ENCODE measurements at places on chromosomes 7 and 10.

DNA sequence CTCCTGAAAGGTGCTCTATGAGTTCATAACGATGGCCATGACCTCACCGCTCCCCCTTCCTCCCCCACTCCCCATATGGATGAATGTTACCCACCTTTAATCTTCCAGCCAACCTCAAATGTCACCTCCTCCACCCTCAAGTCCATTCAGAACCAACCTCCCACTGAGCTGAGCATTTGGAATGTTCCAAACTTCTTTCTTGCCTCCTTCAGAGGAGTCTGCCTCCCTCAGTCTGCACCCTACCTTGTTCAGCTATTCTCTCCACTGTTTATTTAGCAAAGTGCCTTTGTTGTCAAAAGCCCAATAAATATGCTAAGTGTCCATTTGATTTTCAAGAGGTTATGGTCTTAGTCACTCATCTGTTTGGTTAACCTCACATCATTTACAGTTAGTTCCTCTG is 22.9 kb upstream of the MTPAP start:
- no peak for DNase-seq

- no peak for DNase-seq
These were observed 299.6 kb upstream of the NFE2L3 start for GRCh38 chr7:25852211-25852938.

- DNase-seq, result no peak
These were observed 44.2 kb downstream of the CNNM2 start for GRCh38 chr10:102962267-102962666.

GRCh38 chr10:7230951-7231350 is 179.9 kb downstream of the SFMBT2 start:
- DNase-seq, result no peak

GRCh38 chr10:88181902-88182600 is 318.6 kb downstream of the PTEN start:
- DNase-seq, result no peak

DNA sequence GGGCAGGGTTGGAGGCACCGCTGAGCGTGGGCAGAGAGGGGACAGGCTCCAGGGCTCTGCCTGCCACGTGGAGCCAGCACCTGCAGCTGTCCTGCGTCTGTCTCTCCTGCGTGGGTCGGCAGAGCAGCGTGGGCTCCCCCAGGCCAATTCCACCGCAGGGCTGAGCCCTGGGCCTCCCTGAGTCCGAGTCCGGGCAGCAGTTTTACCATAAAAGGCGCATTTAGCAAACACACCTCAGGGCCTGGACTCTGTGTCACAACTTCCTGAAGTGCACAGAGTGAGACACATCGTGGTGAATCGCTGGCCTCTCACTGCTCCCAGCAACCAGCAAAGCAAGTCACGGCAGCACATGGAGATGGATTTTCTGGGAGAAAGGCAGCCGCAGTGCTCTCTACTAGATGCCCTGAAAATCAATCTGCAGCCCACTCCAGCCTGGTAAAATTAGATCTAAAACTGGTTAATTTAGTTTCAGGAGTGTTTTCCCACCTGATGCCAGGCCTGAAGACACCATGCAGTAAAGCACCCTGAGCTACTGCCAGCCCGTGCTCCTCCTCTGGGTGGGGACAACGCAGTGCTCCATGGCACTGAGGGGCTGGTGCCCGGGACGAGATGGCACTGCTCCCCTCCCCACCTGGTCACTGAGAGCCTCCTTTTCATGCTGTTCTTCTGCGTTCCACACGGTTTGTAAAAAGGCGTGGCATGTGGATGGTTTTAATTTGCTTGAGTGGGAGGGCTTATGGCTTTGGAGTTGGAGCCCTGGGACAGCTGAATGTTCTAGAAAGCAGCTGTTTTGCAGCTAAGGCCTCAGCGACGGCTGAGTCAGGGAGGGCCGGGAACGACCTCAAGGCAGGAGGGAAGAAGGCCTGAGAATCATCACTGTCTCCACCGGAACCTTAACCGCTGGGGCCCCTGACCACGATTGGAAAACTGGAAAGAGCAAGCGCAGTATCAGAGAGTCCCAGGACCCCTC is 336.9 kb downstream of the ADARB2 start:
- DNase-seq, result no peak

DNA sequence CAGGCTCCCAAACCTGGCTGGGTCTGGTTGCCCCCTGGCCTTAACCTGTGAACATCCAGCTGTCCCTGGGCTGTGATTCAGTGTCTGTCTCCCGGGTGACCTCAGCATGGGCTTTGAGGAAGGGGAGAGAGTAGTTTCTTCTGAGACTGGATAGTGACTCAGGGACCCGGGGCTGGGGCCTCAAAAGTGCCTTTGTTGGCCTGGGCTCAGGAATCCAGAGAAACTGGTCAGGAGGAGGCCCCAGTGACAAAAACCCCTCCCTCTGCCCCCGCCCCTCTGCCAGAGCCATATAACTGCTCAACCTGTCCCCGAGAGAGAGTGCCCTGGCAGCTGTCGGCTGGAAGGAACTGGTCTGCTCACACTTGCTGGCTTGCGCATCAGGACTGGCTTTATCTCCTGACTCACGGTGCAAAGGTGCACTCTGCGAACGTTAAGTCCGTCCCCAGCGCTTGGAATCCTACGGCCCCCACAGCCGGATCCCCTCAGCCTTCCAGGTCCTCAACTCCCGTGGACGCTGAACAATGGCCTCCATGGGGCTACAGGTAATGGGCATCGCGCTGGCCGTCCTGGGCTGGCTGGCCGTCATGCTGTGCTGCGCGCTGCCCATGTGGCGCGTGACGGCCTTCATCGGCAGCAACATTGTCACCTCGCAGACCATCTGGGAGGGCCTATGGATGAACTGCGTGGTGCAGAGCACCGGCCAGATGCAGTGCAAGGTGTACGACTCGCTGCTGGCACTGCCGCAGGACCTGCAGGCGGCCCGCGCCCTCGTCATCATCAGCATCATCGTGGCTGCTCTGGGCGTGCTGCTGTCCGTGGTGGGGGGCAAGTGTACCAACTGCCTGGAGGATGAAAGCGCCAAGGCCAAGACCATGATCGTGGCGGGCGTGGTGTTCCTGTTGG is at the start of gene CLDN4:
Gene CLDN4, plus strand, starts transcription at position 316 of the 903 bp plus-strand sequence. Its CDS starts 206 bp downstream, at position 522.
- DNase-seq, result no peak

GRCh38 chr10:117348236-117348635 is 27.0 kb downstream of the PDZD8 start:
- no peak for DNase-seq

DNA sequence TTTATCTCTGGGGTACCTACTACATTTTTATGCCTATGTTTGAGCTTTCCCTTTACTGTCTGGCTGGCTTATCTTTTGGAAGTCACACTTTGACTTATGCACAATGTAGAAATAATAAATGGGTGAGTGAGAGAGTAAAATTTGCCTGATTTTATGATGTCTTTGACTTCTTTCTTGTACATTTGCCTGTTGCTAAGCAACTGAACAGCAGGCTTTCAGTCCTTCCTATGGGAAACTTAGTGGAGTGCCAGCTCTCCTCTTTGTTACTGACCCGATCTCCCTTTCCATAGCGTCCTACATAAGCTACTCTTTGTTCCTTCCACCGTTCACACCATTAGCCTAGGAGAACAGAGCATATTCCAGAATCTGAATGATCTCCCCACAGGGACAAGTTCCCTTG is 4.2 kb downstream of the TAS2R60 start:
- no peak for DNase-seq

DNA sequence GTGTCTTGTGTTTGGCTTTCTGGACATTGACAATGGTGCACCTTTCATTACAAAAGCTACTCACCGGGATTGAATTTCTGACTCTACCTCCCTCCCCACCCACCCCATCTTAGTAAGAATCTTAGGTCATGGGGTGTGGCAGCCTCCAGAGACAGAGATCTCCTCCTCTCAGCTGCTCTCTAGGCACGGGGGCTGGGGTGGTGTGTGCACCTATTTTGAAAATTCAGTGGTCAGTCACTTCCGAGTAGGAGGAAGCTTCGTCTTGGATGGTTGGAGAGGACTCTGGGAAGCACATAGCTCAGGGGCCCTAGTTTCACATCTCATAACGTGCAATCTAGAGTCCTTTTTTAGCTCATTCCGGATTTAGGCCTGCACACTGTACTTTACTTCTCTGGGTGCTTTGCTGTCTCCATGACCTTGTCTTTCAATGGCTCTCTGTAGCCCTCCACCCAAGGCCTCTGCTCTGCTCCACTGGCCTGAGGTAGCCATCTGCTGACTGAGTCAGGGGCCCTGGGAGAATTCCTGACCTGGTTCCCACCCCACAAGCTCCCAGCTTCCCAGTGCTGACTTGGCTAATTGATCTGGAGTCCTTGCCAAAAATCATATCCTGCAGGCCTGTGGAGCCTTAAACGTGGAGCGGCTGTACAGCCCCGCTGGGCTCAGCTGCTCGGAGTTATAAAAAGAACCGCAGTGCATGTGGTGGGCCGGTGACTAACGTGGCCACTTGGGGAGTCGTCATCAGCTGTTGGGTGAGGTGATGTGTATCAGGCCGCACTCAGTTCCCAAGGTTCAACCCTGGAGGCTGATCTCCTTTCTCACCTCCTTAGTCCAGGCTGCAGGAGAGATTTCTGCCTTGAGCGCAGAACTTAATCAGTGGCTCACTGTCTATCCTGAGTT is 19.3 kb upstream of the ADAMTS14 start:
- DNase-seq, result no peak

- no peak for DNase-seq
These were observed 2.5 kb upstream of the TMEM178B start for GRCh38 chr7:141071260-141071854.

- no peak for DNase-seq
These were observed 102.6 kb upstream of the GPR26 start for GRCh38 chr10:123563581-123563855.

GRCh38 chr10:91705948-91706670 is 73.2 kb upstream of the PPP1R3C start:
- no peak for DNase-seq

DNA sequence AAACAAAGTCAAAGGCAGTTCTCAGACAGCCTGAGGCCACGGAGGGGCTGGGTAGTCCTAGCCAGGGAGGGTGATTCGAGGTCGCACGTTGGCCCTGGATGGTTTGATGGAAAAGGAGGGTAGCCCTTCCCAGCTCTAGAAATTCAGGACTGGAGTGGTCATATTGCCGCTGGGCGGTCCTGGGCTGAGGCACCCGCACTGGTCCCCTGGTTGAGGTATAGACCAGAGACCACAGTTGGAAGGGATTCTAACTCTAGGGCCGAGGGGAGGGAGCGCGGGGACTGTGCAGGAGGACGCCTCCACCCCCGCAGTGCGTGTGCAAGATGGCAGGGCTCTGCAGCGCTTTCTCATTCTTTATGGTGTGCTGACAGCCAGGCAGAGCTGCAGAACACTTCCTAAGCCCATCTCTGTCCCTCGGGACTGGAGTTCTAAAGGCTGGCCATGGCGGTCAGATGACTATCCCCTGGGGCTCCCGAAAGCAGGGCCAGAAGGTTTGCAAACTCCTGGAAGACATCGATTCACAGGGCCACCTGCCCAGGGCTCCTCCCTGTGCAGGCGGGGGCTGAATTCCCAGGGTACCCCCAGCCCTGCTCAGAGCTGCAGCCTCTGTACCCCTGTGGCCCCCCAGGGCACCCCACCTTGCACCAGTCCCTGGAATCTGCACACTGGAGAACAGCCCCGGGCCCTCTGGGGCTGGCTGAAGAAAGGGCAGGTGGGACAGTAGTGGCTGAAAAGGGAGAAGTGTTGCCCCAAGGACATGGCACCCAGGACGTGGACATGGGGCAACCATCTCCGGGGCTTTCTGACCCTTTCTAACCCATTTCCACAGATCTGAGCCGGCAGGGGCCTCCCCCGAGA is 51.0 kb upstream of the ELN start:
- DNase-seq, result no peak
